Epithelial cell of proximal tubule (primary cell): ENCODE measurements at places on chromosomes 7 and 10.

- no peak for DNase-seq
These were observed 72.1 kb downstream of the PRSS58 start for GRCh38 chr7:142185801-142186200.

GRCh38 chr7:22350466-22351328 is 6.3 kb downstream of the RAPGEF5 start:
- DNase-seq = no peak

DNA sequence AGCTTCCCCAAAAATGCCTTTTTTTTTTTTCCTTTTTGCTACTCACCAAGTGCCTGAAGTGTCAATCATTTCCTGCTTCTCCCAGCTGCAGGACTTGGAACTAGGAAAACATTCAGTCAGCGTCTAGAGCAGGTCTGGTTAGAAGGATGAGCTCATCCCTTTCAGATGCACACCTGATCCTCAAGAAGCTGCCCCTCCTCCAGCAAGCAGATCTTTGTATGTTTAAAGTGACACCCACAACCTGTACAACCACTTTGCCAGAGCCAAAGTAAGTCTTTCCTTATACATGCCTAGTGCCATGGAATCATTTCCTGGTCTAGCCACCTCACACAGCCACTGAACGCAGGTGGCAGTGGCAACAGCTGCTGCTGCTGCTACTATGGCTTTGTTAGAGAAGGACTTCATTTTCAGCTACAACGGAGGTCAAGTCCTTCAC is 10.4 kb upstream of the USP54 start:
- no peak for DNase-seq

DNA sequence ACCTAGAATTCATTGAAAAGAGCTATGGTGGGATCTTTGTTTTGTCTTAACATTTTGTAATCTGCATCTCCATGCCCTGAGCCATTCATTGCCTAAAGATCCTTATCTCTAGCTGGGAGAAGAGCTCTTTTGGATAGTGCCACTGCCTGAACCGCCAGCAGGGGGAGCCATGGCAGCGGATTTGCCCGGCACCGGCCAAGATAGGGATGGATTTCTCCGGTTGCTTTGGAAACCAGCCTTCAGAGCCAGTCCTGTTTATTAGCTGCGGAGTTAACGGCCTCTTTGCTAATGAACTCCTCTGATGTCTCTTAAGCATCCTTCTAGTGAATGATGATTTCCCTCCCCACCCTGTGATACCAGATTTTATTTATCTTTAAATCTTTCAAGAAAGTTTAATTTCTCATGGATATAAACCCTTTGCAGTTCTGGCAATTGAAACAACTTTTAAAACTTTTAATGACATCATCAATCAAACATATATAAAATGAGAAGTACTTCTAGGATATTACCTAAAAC is 58.2 kb upstream of the LYZL2 start:
- DNase-seq = no peak
